KBM-7 (cell line): ENCODE measurements at places on chromosomes 4 and X.

DNA sequence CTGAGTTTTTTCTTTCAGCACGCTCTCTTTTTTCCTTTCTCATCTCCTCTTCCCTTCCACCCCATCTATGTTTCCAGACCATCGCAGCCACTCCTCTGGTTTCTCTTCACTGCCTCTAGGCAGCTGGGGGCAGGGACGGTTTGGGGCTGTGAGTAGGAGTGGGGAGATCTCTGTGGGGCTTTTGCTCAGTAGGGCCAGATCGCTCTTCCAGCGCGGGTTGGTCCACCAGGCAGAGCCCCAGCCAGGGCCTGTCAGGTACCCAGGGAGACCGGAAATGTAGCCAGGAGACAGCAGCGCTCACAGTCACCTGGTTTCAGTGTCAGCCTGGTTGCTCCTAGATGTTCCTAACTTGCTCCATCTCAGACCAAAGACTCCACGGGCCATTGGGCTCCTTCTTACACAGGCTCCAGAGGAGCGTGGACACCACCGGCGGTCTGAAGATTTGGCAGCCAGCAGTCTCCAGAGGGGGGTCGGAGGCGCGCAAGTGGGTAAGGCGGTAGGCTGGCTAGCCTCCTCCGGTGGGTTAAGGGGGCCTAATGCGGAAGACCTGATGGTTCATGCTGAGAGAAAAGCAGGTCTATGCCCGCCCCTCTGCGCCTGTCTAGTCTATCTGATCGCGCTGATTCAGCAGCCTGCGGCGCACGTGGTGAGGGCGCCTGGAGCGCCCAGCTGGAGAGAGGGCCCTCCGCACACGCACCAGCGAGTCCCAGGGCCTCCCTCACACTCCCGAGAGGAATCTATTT, 1.8 kb downstream of the FGF5 start:
- DNase-seq, result no peak

DNA sequence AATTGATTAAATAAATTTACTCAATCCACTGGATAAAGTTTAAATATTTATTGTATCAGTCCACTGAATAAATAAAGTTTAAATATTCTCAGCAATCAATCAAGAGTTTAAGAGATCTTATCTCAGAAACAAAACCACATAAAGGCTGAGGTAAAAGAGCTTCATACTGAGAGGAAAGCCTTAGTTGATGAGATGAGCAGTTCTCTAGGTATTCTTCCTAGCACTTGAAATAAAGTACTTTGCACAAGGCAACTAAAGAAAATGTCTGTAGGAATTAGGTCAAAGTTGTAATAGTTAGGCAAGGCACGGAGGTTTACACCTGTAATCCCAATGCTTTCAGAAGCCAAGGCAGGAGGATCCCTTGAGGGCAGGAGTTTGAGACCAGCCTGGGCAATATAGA, 63.5 kb downstream of the UCHL1 start:
- DNase-seq, result no peak

GRCh38 chr4:34649716-34650115, 1594.6 kb downstream of the ARAP2 start:
- no peak for DNase-seq

DNA sequence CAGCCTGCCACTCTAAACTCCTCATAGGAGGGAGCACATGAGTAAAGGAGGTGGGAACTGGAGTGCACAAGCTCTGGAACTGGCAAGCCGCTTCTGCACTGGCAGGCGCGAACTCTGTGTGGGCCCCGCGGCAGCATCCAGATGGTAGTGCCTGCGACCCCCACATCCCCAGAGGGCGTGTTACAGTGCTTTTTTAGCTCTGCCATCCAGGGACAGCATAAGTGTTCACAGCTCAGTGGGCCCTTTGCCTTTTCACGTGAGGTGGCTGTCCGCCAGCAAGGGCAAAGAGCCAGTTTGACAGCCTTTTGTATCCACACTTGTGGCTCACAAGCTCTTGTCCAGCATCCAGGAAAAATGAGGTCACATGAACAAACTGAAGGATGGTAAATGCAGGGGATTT, 581.6 kb upstream of the DIAPH2 start:
- DNase-seq, result no peak

GRCh38 chr4:142549726-142550463, 296.2 kb downstream of the INPP4B start:
- peak; percentile 41 for DNase-seq

DNA sequence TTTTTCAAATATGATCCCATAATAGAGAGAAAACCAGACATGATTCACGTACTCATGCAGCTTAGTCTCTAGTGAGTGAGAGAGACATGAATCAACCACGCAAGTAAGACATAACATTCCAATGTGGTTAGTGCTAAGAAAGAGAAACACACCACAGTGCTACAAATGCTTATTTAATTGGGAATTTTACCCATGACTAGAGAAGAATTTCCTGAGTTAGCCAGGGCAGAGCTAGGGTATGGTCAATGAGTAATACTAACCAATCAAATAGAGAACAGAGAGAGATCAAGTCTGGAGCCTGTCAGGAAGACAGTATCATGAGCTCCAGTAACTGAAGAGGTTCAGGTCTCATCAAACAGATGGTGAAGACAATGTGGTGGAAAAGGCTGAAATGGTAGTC, 495.2 kb downstream of the PDGFC start:
- peak; percentile 7 for DNase-seq

DNA sequence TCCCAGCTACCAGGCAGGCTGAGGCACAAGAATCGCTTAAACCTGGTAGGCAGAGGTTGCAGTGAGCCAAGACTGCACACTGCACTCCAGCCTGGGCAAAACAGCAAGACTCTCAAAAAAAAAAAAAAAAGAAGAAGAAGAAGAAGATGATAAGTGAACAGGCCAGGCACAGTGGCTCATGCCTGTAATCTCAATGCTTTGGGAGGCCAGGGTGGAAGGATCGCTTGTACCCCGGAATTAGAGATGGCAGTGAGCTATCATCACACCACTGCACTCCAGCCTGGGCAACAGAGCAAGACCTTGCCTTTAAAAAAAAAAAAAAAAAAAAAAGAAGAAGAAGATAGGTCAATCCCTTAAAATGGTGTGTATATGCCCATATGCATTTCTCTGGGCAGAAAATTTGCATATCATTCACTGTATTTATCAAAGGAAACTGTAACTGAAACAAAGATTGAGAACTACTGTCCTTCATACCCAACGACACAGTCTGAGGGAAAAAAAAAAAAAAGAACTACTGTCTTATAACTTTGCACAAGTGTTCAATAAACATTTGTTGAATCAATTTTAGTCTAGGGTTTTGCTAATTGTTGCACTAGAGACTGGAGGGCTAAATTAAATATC, 2.3 kb downstream of the RFC1 start:
- DNase-seq, result no peak

DNA sequence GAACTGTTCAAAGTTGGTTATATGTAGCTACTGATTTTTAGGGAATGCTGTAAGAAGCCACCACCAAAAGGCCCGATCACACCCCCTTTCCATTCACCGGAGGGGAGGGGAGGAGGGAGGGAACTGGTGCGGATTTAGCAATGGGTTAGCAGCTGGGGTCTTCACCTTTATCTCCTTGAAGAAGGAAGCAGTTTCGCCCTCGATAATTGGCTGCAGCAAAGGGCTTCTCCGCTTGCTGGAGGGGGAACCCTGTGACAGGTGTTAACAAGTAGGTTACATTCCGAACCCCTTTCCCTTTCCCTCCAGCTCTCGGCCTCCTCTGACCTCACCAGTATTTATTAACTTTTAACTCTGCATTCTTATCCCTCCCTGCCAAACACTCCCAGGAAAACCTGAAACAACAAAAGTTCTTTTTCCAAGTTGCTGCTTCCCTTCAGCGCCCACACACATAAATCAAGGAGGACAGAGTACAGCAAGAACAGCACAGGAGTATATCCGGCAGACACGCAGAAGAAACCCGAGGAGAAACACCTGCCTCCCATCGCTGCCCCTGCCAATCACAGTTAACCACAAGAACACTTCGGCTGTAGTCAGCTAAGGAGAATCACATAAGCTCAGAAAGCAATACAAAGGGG, 39.8 kb upstream of the NAP1L5 start:
- DNase-seq, result peak; percentile 8

- no peak for DNase-seq
Observed at GRCh38 chr4:152239216-152239615, 296.7 kb downstream of the FBXW7 start.

GRCh38 chr4:83075311-83076095, 39.0 kb downstream of the PLAC8 start:
- no peak for DNase-seq

DNA sequence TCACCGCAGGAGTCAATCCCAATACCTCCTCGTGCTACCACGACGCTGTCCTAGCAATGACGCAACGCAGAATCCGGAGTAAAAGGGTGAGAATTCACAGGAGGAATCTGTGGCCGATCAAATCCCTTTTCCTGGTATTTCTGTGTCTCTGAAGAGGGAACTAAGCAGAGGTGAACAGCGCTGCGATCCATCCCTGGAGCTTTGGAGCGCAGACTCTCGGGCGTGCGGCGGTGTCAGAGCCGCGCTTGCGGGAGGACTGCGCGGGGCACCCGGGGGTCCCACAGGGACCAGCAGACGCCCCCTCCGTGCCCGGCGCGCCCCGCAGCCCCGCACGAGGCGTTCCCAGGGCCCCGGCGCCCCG, 17.2 kb upstream of the ZNF718 start:
- no peak for DNase-seq

DNA sequence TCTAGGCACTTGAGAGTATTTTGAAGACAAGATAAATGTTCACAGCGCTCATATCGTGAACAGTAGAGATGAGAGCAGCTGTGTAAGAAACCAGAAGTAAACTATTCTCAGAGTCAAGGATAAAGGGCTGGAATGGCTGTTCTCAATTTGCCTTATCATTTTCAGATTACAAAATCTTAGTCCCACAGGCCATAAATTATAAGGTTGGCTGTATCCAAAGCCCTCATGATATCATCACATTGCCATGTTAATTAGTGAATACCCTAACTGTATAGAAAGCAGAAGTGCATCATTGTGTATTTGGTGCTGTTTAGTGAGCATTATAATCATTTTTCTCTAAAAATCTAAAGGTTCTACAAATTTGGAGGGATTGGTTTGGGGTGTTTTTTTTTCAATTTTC, 168.9 kb upstream of the EDNRA start:
- no peak for DNase-seq

DNA sequence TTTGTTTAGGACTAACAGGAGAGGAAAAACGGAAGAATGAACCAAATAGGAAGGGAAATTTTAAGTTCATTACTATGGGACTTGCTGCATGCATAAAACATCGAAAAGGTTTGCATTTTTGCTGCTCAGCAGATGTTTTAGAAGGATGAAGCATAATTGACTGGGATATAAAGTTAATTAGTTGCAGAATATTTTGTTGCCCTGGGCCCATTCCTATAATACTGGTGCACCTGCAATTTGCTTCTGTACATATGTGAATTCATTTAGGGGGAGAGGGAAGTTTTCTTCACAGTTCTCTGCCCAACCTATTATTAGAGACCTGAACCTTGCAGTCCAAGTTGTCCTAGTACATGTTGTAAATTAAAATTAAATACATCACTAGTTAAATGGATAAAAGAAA, 232.0 kb downstream of the UGT8 start:
- DNase-seq, result no peak

GRCh38 chr4:54189140-54189539, 40.0 kb upstream of the PDGFRA start:
- DNase-seq, result no peak

- DNase-seq, result peak; percentile 63
Observed at GRCh38 chrX:41734530-41734929, 10.5 kb downstream of the GPR82 start.

GRCh38 chr4:107468812-107469211, 251.2 kb downstream of the PAPSS1 start:
- DNase-seq, result no peak

- no peak for DNase-seq
Observed at GRCh38 chrX:55867708-55868107, 150.2 kb downstream of the RRAGB start.

- DNase-seq, result no peak
Observed at GRCh38 chrX:40471965-40472648, 108.7 kb upstream of the ATP6AP2 start.
